Omental fat pad (tissue), 4 donors: ENCODE measurements at places on chromosomes 1 and 21. TPM values are rescaled to one million over a fixed set of nuclear protein-coding genes. Genes with fewer than 3 reads are reported as not detected.

GRCh38 chr1:27566462-27567145 is 37.3 kb downstream of the AHDC1 start:
- DNase-seq: no peak

DNA sequence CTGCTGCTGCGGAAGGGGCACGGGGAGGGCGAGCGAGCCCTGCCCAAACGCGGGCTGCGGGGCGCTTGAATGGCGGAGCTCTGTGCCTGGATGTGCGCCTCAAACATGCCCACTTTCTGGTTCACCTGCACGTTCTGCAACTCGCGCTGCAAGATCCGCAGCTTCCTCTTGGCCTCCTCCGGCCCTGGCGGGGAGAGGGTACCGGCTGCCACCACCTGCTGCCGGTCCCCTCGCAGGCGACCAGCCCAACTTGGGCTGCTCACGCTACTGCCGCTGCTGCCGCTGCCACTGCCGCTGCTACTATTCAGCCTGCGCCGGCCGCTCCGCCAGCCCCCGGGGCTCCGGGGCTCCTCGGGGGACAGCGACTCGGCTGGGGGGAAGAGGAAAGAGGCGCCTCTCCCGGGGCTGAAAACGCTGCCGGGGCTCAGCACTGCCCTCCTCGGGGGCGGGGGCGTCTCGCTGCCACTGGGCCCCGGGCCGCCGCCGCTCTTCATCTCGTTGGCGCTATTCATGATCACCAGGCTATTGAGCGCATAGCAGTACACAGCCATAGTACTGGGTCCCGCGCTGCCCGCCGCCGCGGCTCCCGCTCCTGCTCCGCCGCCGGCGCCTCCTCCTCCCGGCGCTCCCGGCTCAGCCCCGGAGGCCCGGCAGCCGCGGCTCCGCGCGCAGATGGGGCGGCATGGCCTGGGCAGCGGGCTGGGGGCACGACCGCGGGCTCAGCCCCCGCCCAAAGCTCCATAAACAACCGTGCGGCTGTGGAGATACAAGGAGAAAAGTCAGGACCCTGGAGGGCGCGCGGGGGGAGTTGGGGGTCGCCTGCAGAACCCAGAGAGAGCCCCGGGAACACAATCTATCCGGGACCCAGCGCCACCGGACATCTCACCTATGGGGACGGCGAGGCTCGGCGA is 1.9 kb downstream of the ITPKB start:
- DNase-seq: no peak

DNA sequence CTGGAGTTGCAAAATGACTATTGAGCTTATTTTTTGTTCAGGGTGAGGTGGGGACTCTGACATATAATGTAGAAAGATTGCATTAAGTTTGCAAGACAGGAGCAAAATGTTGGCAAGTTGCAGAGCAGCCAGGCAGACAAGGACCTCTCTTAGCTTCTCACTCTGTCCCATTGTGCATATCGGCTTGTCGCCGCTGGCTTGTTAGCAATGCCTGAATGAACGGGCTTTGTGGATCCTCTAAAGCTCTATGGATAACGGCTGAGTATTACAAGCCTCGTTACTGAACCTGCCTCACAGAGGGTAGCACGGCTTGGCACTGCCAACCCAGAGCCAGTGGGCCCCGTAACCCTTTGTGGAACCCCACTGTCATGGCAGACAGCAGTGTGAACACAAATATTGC is 68.4 kb downstream of the TNR start:
- no peak for DNase-seq

- no peak for DNase-seq
Observed at GRCh38 chr21:25639551-25640201, 618 bp downstream of the JAM2 start.

GRCh38 chr1:25174730-25175612 is 57.3 kb downstream of the SYF2 start:
- DNase-seq: no peak

DNA sequence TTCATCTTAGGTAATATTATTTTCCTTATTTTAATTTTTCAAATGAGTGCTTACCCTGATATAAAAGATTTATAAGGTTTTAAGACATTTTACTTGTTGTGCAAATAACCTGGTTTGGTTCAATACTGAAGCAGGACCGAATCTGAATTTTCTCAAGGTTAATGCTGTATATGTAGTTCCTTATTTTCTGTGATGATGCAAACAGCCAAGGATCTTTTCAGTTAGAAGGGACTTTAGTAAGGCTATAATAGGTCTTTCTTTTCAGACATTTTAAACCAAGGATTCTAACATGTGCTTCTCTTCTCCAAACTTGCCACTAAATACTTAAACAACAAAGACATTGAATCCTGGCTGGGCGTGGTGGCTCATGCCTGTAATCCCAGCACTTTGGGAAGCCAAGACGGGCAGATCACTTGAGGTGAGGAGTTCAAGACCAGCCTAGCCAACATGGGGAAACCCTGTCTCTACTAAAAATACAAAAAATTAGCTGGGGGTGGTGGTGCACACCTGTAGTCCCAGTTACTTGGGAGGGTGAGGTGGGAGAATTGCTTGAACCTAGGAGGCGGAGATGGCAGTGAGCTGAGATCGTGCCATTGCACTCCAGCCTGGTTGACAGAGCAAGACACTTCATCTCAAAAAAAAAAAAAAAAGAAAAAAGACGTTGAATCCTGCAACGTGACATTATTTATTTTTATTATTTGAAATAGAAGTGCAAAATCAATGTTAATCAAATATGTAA is 3.2 kb upstream of the ARPC5 start:
- DNase-seq: no peak

Gene SYDE2
- 9.4 TPM for total RNA-seq

Gene CELA2A
- total RNA-seq: not detected

Gene ALG14
- total RNA-seq: 0.79 TPM
